Adipocyte (in vitro differentiated cells): ENCODE measurements at places on chromosomes 12 and 14.

- DNase-seq = no peak
Observed at GRCh38 chr12:772056-772697, 19.8 kb downstream of the WNK1 start.

DNA sequence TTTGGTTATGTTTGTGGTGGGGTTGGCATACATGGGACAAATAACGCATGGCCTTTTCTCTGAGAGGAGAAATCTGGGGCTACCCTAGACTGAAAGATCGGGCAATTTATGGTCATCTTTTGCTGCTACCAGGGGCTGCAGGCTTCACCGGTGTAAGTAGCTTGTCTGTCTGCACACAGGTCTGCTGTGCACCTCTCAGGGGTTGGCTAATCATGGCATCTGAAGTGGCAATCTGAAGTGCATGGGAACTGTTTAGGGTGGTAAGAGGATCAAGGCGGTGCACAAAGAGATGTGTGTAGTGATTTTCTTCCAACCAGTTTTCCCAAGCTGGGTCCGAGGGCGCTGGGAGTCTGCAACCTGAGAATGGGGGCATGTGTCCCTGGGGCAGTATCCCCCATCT, 141.3 kb downstream of the EMP1 start:
- DNase-seq = no peak

GRCh38 chr14:68794130-68794850, 1.4 kb upstream of the ZFP36L1 start:
- peak; percentile 95 for DNase-seq

DNA sequence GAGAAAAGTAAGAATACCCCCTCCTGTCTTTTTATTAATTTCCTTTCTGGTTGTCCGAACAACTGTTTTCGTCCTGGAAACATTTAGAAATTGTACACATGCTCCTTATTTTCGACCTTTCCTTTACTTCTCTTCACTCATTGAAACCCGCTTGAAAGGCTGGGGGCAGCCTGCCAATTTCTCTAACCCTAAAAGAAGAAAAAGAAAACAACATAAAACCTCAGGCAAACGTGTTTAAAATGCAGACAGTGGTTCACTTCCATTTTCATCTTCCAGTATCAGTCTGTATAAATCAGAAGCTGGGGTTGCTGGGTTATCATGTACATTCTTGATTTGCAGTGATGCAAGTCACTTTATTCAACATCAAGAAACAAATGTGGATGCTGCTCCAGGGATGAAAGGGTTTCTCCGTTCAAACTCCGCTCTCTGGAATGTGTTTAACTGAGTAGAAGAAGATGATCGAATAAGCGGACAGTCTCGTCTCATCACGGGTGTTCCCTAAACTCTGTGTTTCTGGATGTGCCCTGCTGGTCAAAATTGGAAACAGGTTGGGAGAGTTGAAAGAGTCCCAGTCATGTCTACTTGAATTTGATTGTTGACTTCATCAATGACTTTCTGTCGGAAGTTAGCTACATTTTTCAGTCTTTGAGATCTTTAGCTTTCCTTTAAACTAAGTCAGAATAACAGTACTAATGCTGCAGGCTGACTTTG, 1042.2 kb downstream of the BCL11B start:
- DNase-seq = no peak

DNA sequence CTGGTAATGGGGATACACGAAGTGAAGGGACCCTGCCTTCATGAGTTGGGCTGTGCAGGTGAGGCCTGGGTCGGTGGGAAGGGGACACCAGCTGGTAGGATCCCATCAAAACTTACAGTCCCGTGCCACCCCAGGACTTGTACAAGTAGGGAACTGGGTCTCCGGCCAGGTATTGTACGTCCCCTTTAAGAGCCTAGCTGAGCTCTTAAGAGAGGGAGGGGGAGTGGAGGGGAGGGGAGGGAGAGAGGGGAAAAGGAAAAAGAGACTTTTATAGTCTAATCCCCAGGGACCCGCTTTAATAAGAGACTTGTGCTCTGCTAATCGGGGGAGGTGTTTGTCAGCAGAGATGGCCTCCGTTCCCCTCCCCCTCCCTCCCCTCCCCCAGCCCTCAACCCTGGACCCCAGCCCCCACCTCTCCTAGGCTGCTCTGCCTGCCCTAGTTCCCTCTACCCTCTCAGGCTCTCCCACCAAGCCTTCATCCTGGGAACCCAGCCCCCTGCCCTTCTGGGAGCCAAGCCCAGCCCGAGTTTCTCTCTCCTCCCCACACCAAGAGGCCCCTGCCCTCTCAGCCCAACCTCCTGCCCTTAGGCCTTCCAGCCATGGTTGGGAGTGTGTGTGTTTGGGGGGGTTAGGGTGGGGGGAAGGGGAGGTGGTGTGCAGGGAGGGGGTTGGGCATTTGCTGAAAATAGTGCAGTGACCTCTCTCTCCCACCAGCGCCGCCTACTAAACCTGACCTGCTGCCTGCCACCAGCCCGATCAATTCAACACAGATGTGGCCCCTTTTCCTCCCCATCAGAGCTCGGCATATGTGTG, 2.6 kb downstream of the GDF11 start:
- peak; percentile 26 for DNase-seq

DNA sequence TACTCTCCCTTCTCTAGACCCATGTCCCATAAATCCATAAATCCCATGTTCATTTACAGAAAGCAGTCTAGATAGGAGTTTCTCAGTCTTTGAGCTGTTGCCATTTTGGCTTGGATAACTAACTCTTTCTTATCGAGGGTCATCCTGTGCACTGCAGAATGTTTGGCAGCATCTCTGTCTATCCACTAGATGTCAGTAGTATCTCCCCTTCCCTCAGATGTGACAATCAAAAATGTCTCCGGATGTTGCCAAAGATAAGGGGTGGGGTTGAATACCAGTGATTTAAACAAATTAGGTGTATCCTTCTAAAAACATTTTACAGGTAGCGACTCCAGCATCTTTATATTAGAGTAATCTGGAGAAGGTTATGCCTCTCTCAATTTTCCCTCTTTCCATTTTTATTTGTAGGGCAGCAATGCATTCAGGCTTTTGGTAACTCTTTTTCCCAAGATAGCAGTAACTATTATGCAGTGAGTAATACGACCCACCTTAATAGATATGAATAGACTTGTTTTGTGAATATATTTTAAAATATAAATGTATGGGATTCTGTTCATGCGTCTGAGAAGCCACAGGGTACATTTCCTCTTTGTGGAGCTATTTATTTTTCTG, 100.7 kb downstream of the LRRK2 start:
- peak; percentile 18 for DNase-seq

- peak; percentile 43 for DNase-seq
Observed at GRCh38 chr12:22635812-22636211, 10.8 kb downstream of the ETNK1 start.

- no peak for DNase-seq
Observed at GRCh38 chr12:4119157-4119761, 154.3 kb upstream of the CCND2 start.

- no peak for DNase-seq
Observed at GRCh38 chr12:113755098-113755497, 211.0 kb downstream of the RBM19 start.

DNA sequence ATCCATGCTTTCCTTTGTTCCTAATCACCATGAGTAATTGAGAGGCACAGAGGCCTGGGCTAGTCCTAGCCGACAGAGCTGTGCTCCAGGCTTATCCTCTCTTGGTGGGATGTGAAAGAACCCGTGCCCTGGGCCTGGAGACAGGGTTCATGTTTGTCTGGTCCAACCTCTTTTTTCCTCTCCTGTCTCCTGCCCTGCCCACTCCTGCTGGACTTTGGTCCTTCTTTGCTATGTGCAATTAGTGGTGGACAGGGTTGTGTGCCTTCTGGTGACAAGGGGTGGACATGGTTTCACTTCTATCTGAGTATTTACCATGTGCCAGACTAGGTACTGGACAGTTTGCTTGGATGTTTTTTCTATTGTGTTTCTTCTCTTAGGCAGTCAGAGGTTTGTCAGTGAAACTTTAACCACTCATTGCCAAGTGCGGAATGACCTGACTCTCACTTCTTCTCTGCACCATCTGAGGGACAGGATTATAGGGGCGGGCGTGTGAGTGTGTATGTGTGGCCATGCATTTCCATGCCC, 126.1 kb downstream of the SMOC1 start:
- no peak for DNase-seq

DNA sequence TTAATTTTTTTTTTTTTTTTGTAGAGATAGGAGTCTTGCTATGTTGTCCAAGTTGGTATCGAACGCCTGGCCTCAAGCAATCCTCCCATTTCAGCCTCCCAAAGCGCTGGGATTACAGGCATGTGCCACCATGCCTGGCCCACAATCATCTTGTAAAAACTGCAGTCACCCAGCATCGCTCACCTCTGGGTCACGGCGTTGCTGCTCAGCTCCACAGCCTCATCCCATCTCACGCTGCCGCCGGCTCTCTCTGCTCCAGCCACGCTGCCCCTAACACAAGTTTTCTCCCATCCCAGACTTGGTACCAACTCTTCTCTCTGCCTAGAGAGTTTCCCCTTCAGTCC, 69.2 kb downstream of the MAP1LC3B2 start:
- no peak for DNase-seq

DNA sequence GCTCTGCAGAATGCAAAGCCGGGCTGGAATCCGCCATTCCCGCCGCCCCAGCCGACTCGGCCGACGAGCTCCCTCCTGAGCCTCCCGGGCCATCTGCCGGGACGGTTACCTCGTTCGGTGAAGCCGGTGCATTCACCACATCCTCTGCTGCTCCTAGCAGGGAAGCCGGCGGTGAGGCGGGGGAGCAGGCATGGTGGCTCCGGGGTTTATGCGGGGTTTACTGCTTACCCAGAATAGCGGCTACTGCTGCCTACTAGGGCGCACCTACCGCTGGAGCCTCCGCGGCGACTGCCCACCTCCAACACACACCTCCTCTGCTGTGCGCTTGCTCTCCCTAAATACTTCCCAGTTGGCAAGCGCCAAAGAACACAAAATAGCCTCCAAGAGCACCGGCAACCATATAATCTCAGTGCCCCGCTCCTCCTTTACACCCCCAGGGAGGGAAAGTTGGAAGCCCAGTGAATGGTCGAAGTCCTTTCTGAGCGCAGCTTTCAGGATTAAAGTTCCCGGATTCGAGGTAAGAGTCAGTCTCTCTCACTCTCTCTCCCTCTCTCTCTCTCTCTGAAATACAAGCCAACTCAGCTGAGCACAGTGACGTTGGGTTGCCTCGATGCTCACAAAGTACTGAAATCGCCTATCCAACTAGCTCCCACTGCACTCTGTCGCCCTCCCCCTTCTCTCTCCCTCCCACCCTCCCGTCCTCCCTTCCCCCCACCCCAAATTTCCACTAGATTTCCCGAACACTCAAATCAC, at the start of gene TBX5:
Gene TBX5 (minus strand): TSS at position 626 of the 753 bp plus-strand sequence. CDS start 2,246 bp downstream, outside the sequence.
- no peak for DNase-seq

DNA sequence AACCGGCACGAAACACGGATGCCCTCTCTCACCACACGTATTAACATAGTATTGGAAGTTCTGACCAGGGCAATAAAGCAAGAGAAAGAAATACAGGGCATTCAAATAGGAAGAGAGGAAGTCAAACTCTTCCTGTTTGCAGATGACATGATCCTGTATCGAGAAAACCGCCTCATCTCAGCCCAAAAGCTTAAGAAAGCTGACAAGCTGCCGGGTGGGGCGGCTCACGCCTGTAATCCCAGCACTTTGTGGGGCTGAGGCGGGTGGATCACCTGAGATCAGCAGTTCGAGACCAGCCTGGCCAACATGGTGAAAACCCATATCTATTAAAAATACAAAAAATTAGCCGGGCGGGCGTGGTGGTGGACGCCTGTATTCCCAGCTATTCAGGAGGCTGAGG, 17.7 kb downstream of the OR6S1 start:
- DNase-seq = no peak

- no peak for DNase-seq
Observed at GRCh38 chr12:34126239-34126641, 103.9 kb downstream of the ALG10 start.

DNA sequence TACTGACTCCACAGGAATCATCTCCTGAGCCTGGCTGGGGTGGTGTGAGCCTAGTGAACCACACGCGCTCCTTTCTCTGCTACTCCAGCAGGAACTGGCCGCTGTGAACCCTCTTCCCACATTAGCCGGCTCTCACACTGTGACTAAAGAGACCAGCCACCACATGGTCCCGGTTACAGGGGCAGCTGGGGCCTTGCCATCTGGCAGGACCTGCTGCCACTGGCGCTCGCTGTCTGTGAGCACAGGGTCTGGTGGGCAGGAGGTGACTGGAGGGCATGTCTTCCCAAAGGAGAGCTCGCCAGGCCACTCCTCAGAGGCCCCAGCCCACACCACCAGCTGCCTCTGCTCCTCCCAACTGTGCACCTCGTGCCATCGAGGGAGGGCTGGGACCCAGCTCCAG, 99.3 kb downstream of the SINHCAF start:
- no peak for DNase-seq

DNA sequence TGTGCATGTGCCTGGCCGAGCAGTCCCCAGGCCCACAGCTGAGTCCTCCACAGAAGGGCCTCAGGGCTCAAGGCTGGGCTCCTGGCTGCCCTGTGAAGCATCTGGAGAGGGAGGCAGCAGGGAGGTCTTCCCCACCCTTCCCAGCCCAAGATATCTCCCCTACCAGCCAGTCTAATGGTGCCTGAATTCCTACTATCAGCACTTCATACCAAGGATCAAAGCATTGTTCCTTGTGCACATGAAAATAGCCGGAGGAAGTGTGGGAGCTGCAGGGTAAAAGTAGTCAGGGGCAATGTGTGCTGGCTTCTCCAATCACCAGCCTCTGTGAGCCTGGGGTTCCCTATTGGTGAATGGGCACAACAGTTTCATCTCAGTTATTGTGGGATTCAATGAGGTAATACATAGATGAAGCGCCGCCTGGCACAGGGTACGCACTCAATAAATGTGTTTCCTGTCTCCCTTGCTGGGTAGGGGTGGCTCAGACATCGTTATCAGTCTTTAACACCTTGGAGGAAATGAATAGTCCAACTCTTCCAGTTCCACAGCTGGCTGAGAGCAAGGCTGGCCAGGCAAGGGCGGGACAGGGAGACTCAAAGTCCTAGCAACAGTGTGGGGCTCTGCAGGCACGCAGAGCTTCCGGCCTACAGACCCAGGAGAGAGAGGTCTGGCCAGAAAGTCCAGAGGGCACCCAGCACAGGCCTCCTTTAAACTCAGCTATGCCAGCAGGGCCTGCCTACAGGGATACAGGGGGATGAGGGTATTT, 39.1 kb upstream of the PNMA1 start:
- DNase-seq = no peak

DNA sequence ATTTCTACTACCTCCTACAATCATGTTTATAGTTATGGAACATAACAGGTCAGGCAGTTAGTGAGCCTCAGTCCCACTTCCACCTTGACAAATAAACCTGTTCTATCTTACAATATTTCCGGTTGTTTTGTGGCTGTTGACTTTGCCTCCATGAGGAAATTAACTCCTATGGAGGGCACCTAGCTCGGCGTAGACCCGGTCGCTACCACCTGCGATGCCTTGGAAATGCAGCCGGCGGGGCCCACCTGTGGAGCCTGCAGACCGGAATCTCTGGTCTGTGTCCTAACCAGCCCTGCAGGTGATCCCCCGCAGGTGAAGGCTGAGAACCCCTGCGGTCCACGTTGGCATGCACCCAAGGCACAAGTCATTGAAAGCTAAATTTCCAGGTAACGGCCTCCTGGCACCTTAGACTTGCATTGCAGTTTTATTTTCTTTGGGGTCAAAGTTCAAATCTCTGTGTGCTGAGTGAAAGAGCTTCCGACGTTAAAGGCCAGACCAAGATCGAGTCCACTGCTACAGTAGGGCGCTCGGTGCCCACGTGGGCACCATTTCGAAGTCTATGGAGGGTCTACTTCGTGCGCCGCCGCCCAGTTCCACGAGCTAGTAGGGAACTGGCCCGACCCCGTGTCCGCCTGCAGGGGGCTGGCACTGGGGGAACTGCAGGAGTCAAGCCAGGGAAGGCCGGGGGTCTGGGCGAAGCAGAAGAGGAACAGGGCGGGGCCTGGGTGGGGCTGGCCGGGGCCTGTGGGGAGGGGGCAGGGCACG, 782 bp upstream of the PIWIL1 start:
- no peak for DNase-seq

- no peak for DNase-seq
Observed at GRCh38 chr12:120725151-120725658, 421 bp upstream of the ACADS start.
